ENCODE measurements at places on chromosomes 13 and 19.

GRCh38 chr13:102322211-102322610 lies 79.6 kb downstream of the FGF14 start:
- no peak for DNase-seq

GRCh38 chr13:29883941-29884518 lies 33.6 kb upstream of the UBL3 start:
- no peak for DNase-seq

DNA sequence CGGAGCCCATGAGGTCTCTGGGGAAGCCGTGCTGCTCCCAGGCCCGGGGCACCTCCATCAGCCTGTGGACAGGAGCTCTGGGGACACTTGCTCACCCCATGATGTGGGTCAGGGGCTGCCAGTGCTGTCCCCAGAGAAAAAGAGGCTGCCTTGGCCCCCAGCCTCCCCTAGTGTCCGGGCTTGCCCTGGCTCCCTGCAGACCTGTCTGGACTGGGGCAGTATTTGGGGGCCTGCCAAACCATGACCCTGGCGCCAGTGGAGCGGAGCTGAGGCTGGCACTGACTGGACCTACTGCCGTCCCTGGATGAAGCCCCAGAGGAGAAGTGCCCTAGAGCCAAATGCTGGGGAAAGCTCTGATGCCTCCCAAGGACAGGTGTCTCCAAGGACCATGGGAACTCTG lies 30.4 kb downstream of the ELAVL1 start:
- DNase-seq: no peak

DNA sequence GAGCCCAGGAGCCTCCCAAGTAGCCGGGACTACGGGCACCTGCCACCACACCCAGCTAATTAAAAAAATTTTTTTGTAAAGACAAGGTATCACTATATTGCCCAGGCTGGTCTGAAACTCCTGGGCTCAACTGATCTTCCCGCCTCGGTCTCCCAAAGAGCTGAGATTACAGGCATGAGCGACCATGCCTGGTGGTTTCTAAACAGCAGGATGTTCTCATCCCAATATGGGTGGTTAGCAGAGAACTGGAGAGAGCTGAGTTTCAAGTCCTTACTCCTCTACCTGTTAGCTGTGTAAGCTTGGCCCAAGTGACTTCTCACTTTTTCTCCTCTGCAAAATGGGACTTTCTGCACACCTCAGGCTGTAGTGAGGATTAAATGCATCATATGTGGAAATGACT lies 8.0 kb downstream of the TMEM91 start:
- no peak for DNase-seq

DNA sequence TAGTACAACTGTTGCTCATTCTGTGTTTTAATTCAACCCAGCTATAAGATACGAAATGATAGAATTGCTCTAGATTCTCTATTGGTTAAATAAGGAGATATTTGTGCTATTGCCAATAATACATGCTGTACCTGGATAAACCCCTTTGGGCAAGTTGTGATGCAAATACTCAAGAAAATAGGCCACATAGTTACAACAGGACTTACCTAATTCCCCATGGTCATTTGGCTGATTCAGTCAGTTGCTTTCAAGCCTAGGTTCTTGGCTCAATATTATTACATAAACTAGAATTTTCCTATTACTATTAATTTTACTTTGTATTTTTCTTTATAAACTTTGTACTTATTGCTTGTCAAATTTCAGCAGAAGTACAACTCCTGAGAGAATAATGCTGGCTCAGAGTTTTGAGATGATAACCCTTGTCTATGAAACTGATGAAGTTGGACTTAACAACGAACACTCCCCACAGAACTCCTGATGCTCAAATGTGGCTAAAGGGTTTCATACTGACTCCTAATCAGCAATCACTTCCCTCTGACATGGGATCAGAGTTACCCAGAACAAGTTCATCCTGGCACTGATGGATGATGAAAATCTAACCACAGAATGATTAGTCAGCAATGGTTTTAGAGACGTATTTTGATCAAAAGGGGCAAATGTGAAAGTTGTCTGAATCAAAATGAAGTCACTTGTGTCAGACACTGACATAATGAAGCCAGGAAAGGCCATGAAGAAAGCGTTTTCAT lies 221.1 kb downstream of the ITGBL1 start:
- DNase-seq: no peak

GRCh38 chr19:30669329-30670010 lies 297.3 kb downstream of the ZNF536 start:
- peak; percentile 42 for DNase-seq

GRCh38 chr19:41701401-41702075 lies 6.9 kb upstream of the CEACAM5 start:
- no peak for DNase-seq

DNA sequence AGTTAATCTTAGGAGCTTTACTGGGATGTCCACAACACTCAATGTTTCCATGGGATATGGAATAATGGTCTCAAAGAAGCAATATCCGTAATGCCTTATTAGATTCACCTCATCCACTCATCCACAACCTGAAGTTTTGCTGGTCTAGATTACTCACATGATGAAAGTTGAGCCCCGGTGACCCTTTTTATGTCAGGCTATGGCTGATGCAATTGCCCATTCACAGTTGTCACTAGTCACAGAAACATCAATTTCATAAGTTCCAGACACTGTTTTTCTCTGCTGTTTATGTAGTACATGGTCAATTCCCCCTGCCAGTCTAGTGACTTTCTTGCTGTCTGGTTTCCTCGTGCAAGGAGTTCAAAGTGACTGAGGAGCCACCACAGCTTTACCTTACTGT lies 491.2 kb upstream of the ATXN8OS start:
- DNase-seq: no peak

DNA sequence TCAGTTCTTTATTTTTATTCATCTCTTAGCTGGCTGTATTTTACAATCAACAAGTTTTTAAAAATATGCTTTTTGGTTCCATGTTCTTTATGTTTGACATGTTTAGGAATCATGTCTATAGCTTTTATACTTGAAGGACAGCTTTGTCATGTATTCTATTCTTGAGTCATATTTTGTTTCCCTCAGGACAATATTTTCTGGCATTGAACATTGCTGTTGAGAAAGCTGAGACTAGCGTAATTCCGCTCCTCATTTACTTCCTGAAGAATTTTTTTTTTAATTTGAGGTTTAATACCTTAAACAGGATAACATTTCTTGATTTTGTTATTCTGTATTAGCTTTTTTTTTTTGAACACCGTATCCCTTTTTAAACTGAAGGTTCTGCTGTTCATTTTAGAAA lies 53.2 kb downstream of the RB1 start:
- DNase-seq: no peak

DNA sequence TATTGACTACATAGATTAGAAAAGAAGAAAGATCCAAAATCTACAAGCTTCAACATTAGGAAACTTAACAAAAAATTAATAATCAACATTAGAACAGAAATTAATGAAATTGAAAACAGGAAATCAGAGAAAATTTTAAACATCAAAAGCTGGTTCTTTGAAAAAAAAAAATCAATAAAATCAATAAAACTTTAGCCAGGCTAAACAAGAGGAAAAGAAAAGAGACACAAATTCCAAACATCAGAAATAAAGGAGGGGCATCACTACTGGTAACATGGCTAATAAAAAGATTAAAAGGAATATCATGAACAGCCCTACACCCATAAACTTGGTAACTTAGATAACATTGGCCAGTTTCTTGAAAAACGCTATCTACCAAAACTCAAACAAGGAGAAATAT lies 110.2 kb downstream of the ATP11A start:
- DNase-seq: no peak

- DNase-seq: no peak
Observed at GRCh38 chr19:51468545-51468920, 9.8 kb upstream of the CEACAM18 start.

GRCh38 chr13:36713887-36714286 lies 40.1 kb downstream of the SERTM1 start:
- peak; percentile 76 for DNase-seq

- no peak for DNase-seq
Observed at GRCh38 chr13:104701591-104701990, 1635.4 kb upstream of the SLC10A2 start.
